ENCODE measurements at places on chromosomes 5 and 9.

- peak; percentile 50 for DNase-seq
Measured at GRCh38 chr9:10612641-10613398, at the start of gene PTPRD. TSS of gene PTPRD (minus strand) at chr9:10613002.

GRCh38 chr5:43769571-43770355 lies 166.8 kb downstream of the NNT start:
- DNase-seq = no peak

DNA sequence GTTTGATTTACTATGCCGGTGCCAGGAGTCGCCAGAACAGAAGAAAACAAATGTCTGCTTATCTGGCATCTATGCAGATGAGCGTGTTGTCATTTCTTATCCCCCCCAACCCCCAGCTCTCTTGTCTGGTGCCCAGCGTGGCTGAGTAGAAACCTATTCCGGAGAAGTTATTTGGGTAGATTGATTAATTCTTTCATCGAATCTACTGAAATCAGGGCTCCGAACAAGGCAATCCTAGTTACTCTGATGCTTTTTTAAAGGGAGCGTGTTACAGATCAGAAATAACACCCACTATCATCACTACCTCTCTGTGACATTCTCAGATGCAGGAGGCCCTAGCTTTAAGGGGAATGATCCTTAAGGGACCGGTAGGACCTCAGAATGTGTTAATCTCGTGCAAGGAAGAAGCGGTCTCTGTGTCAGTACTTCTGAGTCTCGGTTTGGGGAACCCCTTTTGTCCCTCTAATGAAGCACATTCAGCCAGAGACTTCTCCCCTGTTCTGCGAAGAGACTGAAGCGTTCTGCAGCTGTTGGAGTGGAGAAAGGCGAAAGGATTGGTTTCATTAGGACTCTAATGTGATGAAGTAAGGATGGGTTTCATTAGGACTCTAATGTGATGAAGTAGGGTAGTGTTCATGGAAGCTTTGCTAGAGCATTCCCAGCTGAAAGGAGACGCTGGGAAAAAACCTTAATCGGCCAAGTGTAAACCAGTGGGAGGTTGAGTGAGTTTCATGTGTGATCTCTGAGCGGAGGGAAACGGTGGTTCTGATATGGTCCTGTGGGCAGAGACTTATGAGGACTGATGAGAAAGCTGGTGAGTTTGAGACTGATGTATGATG lies 1.5 kb downstream of the PIP5K1B start:
- DNase-seq = no peak

DNA sequence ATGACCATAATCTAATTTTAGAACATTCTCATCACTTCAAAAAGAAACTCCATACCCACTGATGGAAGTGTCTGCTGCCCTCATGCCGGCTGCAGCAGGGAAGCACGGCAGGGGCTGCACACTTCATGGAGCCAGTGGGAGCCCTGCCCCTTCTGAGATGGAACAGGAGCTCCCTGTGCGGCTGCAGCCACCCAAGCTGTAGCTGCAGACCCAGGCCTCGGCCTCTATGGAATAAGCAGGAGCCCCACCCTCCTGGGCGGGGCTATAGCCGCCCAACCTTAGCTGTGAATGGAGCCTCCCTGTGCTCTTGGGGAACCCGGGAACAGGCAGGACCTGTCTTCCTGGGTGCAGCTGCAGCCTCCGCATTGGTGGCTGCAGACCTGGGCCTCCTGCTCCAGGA lies 128.5 kb downstream of the NUDT12 start:
- no peak for DNase-seq

GRCh38 chr9:6247266-6247665 lies 31.7 kb downstream of the IL33 start:
- DNase-seq = no peak

DNA sequence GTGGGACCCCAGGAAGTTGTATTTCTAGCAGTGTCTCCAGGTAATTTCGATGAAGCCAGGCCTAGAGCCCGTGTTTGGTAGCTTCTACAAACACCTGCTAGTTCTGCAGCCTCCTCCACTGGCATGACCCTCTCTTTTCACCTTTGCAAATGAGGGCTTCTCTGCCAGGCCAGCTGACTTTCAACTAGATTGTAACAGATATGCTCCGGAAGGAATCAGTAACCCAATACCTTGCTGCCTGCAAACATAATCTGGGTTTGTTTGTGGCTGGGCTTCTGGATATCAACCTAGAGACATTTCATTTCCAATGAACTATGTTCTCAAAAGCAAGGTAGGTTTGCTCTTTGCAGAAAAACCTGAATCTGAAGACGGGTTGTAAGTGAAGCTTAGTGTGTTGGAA lies 354.8 kb downstream of the DMRT2 start:
- no peak for DNase-seq

GRCh38 chr9:126519660-126520420 lies 93.9 kb upstream of the LMX1B start:
- no peak for DNase-seq

GRCh38 chr5:14528926-14529325 lies 52.7 kb upstream of the OTULINL start:
- no peak for DNase-seq

GRCh38 chr5:107342371-107342770 lies 328.4 kb downstream of the EFNA5 start:
- no peak for DNase-seq

GRCh38 chr5:103340717-103341388 lies 82.3 kb downstream of the MACIR start:
- DNase-seq = no peak

DNA sequence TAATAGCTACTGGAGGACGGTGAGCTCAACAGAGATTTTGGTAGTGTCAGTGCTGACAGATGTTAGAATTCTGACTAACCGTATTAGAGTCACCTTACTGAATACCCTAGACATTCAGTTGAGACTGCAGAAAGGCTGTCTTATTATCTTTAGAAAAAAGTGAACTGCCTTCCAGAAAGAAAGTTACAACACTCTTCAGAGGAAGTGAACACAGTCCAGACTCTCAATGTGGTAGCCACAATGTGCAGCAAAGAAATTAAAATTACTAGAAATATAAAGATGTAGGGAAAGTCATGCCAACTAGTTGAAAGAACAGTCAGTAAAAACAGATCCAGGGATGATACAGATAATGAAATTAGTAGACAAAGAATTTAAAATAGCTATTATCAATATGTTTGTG lies 47.1 kb upstream of the COL15A1 start:
- DNase-seq = no peak

- DNase-seq = no peak
Measured at GRCh38 chr9:109168170-109168569, 1.1 kb upstream of the FRRS1L start.

- DNase-seq = no peak
Measured at GRCh38 chr5:124894541-124894940, 148.1 kb upstream of the ZNF608 start.

- DNase-seq = no peak
Measured at GRCh38 chr5:180126716-180127681, 55.4 kb upstream of the RNF130 start.

- DNase-seq = no peak
Measured at GRCh38 chr9:129609486-129610212, 11.3 kb downstream of the C9orf50 start.

DNA sequence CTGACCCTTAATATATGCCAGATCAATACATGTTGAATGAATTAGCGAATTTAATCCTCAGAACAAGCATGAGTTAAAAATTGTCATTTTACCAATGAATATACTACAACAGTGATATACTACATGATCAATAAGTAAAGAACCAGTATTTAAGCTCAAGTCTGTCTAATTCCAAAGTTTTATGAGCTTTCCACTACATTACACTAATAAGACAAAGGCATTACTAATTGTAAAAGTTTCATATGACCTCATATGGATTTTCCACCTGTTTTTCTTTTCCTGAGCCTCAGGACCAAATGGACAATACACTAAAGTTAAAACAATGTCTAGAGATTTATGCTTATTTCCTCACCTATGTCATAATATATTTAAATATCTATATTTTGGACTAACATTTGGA lies 80.8 kb downstream of the OXCT1 start:
- DNase-seq = no peak

- no peak for DNase-seq
Measured at GRCh38 chr5:24320643-24321042, 324.1 kb downstream of the CDH10 start.

DNA sequence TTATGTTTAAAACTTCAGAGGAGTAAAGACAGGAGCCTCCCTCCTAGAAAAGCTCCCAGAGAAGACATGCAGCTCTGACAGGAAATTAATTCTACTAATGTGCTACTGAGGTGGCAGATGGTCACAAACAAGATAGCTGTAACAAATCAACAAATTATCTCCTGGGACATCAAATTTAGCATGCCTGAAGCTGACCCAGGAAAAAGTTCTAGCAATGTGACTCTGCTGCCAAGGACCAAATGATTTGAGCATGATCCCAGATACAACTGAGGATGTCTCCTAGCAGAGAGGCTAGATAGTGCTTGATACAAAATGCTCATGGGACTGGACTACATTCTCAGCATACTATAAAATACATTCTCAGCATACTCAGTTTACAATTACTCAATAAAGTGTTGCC lies 413.5 kb upstream of the SMC2 start:
- no peak for DNase-seq

DNA sequence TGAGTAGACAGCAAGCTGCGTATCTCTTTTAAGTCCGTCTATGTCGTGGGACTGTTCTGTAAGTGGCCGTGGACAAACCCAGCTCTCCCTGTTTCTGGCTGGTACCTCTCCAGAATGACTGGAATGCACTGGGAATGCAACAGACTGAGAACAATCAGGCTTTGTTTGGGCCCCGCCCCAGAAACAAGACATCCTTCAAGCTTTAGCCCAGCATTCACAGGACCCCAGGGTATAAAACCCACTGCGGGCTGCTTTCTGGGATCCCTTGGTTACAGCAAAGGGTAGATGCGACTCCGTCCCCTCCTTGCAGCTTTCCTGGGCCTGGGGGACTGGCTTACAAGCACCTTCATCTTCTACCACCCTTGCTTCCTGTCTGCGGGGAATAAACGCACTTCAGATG lies 45.6 kb upstream of the SPTLC1 start:
- DNase-seq = peak; percentile 20

DNA sequence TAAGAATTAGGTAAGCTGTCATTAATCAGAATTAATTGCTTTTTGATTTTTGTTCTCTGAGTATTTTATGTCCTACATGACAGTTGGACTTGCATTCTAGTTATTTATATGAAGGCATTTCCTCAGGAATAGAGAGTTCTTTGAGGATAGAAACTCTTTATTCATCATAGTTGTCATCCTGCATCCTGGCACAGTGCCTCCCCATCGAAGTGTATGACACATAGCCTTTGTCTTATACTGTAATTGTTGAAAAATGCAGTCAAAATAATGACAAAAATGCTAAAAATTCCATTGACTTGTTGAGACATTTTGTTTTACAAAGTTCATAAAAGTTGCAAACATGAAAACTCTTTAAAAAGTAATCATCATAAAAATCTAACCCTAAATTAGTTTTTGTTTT lies 36.5 kb downstream of the CFAP95 start:
- DNase-seq = no peak

DNA sequence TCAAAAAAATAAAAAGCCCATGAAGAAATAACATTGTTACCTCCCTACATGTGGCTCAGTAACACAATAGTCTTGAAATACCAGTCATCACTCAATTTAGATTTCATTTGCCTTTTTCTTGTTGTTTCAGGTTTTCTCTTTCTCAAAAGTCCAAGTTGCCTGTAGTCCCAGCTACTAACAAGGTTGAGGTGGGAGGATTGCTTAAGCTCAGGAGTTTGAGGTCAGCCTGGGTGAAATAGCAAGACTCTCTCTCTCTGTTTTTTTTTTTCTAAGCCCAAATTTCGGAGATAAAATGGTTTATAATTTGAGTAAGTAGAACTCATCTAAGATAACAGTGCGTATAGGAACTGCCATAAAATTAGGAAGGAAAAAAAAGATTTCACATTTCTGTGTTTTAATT lies 17.5 kb upstream of the NDUFS4 start:
- DNase-seq = no peak

All from Jurkat, Clone E6-1 (cell line).